ENCODE measurements at places on chromosomes 16 and 17.

DNA sequence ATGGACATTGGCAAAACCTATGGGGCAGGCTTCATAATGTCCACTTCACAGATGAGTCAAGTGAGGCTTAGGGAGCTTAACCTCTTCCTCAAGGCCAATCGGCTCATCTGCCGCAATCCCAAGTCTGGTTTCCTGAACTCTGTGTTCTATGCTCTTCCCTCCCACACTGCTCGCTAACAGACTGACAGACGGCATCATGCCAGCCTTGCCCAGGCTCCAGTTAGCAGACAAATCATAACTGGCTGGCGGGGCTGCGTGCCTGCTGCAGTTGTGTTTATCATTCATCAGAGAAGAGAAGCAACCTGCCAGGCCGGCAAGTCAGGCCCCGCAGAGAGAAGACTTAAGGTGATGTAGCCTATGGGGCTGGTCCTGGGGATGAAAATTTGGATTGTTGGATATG is 216.2 kb upstream of the ASIC2 start:
- no peak for DNase-seq

- DNase-seq, result no peak
These were observed 82.1 kb upstream of the NOL11 start for GRCh38 chr17:67635681-67636080.

- DNase-seq, result no peak
These were observed 7.1 kb downstream of the KRT13 start for GRCh38 chr17:41498276-41498675.

- DNase-seq, result no peak
These were observed 1.0 kb downstream of the GABARAP start for GRCh38 chr17:7241090-7241733.

DNA sequence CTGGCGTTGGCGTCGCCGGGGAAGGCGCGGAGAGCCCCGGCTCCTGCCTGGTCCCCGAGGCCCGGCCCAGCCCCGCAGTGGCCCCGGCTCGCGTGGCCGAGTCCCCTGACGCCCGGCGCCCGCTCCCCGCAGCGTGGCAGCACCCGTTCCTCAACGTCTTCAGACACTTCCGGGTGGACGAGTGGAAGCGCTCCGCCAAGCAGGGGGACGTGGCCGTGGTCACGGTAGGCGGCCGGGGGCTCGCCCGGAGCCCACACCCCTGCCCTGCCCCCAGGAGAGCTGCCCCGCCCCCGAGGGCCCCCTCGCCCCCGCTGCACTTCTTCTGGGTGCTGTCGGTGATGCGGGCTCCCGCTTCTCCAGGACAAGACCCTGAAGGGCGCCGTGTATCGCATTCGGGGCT is 466 bp downstream of the WDR90 start:
- peak; percentile 57 for DNase-seq

GRCh38 chr17:67151717-67152116 is 93.3 kb downstream of the HELZ start:
- peak; percentile 36 for DNase-seq

DNA sequence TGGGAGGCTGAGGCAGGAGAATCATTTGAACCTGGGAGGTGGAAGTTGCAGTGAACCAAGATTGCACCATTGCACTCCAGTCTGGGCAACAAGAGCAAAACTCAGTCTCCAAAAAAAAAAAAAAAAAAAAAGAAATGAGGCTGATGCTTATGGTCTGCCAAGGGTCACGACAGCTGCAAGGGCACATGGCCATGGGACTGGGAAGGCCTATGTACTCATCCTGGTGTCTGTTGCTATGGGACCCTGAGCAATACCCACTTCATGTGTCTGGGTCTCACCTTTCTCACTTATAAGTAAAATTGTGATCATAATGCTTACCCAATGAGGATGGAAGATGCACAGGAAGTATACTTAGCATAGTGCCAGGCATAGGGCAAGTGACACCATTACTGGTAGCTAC is 16.6 kb downstream of the MIEF2 start:
- DNase-seq, result no peak

GRCh38 chr17:31843070-31843745 is 15.8 kb downstream of the COPRS start:
- DNase-seq, result peak; percentile 72

DNA sequence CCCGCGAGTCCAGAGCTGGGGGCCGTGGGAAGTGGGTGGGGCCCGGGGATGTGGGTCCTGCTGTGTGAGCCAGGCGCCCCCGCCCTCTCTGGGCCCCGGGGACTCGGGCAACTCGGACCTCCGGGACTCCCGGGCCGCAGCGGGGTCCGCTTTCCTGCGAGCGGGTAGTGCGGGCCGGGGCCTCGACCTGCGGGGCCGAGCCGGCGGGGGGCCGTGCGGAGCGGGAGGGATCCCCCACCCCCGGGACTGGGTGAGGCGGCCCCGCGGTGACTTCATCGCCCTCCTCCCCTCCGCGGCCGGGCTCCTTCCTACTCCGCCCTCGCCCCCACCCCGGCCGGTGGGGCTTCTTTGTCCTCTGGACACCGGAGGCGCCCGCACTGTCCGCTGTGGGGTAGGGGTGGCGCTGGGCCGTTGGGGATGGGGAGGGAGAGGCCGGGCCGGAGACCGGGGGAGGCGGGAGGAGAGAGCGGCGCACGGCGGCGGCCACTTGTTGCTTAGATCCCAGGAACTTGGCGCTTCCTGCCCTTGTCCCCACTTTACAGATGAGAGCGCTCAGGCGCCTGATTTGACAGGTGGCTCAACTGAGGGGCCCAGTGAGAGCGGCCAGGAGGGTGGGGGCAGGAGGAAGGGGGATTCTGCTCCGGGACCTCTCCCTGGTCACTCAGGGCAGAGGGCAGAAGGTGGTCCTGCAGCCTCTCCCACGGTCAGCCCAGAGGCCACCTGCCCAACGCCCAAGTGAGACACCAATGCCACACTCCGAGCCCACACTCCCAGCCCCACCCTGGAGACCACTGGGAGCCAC is 874 bp downstream of the CMTM3 start:
- DNase-seq, result peak; percentile 87

- no peak for DNase-seq
These were observed 36.5 kb downstream of the TRARG1 start for GRCh38 chr17:1315891-1316403.

GRCh38 chr17:33046361-33047255 is 55.0 kb downstream of the SPACA3 start:
- DNase-seq, result no peak

GRCh38 chr16:75042426-75043174 is 43.8 kb downstream of the ZNRF1 start:
- DNase-seq, result no peak
